ENCODE measurements at places on chromosomes 6 and 20.

GRCh38 chr6:125057392-125058246 is 95.4 kb downstream of the RNF217 start:
- DNase-seq: no peak

DNA sequence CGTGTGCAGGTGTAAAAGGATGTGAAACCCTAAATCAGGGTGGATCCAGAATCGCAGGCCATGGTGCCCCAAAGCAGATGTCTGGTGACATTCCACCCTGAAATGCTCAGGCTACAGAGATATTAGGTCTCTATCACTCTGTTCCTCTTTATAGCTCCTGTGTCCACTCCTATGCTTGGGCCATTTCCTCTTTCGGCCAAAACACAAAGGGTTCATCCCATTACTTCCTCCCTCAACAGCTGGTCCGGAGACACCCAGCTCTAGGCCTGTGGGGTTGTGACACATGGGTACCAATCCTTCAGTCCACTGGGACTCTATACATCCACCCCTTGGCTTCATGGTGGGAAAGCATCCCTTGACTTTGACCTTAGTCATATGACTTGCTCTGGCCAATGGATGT is 1.7 kb upstream of the SIGLEC1 start:
- no peak for DNase-seq

DNA sequence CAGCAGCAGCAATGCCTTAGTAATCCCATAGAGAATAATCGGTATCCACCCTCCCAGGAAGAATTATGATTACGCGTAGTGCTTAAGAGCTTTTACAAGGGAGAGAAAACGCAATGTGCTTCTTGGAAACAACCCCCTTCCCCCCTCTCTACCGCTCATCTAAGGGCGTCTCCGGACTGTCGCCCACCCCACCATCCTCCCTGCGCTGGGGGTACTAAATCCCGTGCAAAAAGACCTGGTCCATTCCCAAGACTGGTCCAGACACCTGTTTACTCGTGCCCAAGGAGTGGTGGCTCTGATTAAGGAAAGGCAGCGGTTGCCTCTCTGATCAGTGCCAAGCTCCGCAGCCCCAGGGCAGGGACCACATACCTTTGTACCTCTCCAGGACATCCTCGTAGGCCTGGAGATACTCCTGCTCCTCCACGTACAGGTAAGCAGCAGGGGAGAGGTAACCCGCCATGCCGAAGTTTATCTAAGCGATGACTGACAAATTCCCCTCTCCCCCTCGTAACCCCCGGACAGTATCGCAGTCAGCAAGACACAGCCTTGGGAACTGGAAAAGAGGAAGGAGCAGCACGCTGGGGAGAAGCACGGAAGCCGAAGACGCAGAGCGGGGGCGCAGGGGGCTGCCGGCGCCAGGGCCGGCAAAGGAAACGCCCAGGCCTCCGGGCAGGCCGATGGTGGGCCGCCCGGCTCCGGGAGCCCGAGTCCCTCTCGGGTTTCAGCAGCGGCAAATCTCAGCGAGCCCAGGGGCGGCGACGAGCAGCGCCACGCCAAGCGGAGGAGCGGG is 112.0 kb upstream of the BEND6 start:
- no peak for DNase-seq

GRCh38 chr6:13296536-13296997 is 31.8 kb downstream of the TBC1D7 start:
- DNase-seq: no peak

- no peak for DNase-seq
Observed at GRCh38 chr20:2871111-2871465, 2.2 kb upstream of the PTPRA start.

DNA sequence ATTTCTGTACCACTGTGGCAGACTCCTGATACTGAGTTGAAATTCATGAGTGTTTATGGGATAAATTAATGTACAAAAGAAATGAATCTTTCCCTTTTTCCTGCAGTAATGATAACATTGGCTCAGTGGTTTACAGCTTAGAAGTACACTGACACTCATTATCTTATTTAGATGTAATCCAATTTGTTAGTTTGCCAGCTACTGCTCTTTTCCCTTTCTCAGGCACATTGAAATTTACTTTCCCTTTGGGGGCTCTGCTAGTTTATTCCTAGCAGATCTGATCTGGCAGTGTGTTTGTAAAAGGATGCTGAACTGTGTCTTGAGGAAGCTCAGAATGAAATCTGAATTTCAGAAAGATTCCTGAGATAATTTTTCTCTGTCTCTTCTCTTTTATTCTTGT is 3.0 kb downstream of the CEP250 start:
- no peak for DNase-seq

- no peak for DNase-seq
Observed at GRCh38 chr6:29630315-29630714, 2.7 kb downstream of the GABBR1 start.

DNA sequence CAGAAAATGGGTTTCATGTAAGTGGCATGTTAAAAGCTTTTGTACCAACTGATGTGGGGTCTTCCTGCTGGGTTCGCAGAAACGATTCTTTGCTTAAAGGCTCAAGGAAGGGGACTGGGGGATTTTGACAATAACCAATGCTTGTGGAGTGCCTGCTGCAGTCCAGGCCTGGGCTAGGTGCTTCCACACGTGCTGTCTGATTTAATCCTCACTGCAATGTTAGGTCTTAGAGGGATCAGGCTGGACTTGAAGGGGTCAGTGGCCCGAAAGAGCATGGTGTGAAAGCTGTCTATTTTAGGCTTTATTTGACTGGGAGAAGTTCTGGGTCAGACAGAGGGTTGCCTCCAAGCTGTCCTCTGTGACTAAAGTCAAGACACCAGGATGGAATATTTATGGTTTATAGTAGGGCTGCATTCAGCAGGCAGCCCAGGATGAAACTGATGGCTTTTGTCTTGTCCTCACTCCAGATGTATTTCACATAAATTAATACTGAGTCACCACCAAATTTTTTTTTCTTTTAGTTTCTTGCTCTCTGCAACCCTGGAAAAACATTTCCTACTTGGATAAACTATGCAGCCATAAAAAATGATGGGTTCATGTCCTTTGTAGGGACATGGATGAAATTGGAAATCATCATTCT is 219.1 kb downstream of the ZMYND8 start:
- DNase-seq: no peak

DNA sequence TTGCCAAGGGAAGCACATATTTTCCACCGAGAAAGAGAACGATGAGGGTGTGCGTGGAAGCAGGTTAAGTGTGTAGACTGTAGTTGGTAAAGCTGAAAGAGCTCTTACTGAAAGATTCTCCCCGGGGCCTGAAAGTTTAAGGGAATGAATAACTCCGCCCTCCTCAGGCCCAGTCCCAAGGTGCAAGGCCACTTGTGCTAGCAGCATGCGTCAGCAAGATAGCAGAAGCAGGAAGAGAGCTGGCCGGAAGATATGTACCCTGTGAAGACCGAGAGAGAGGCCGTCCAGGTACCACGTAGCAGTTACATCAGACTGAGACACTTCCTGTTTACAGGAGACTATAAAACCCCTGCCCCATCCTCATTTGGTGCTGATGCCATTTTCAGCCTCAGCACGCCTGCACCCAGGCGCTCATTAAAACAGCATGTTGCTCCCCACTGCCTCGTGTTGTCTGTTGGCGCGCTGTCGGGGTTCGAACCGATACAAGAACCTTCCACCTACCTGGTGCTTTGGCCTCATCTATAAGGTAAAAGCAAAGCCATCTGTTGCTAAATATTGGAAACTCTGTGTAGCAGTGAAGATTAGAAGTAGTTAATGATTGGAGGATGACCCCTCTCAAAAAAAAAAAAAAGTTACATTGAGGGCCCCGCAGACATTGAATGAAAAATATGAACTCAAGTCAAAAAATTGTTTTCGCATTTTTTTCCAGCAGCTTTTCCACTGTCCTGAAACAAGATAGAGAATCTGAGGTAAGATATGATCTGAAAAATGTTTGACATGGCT is 18.6 kb upstream of the FAM135A start:
- no peak for DNase-seq

DNA sequence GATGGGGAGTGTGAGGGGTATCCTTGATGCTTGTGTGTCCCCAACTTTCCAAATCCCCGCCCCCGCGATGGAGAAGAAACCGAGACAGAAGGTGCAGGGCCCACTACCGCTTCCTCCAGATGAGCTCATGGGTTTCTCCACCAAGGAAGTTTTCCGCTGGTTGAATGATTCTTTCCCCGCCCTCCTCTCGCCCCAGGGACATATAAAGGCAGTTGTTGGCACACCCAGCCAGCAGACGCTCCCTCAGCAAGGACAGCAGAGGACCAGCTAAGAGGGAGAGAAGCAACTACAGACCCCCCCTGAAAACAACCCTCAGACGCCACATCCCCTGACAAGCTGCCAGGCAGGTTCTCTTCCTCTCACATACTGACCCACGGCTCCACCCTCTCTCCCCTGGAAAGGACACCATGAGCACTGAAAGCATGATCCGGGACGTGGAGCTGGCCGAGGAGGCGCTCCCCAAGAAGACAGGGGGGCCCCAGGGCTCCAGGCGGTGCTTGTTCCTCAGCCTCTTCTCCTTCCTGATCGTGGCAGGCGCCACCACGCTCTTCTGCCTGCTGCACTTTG is at the start of gene TNF:
TNF (plus strand) TSS at position 231 of the 567 bp plus-strand sequence; CDS start at position 408, 177 bp downstream.
- DNase-seq: no peak

DNA sequence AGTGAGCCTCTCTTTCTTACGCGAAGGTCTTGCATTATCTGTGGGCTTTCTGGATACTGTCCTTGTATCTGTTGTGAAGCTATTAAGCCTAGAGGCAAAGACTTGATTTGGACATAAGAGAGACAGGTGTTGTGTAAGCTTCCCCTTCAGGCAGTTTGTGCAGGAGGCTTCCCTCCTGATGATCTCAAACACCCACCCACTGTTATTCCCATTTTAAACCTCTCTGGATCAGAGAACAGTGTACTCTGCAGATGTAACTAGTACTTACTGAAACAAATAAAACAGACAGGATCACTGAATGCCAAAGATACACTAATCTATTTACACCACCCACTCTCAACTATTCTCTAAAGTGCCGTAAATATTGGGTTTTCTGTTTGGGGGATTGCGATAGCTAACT is 113.8 kb upstream of the RAB32 start:
- DNase-seq: no peak

DNA sequence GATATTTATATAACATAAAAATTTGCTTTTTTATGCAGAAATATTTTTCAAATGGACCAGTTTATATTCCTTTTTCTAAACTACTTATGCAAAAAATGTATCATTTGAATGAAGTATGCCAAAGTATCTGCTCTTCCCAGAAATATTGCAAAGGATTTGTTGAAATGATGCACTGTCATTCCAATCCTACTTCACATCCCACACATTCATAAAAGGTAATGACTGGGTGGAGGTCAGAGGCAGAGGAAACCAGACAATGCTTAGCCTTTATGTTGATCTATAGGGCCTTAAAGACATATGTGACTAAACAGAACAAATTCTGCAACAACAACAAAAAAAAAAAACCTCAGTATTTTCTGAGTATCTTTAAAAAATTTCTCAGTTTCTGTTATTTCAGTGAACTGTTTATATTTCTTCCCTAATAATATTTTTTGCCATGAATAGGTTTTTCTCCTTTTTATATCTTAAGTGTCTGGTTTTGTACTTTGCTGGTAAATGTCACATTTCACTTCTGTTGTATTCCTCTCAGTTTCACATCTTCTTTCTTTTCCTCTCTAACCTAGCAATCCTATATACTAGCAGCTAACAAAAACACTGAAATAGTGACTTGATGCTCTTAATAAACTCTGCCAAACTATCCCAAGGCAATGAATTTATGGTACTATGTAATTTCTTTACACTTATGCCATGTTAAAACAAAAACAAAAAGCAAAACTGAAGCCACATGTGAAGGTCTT is 374.1 kb downstream of the BCKDHB start:
- DNase-seq: no peak

DNA sequence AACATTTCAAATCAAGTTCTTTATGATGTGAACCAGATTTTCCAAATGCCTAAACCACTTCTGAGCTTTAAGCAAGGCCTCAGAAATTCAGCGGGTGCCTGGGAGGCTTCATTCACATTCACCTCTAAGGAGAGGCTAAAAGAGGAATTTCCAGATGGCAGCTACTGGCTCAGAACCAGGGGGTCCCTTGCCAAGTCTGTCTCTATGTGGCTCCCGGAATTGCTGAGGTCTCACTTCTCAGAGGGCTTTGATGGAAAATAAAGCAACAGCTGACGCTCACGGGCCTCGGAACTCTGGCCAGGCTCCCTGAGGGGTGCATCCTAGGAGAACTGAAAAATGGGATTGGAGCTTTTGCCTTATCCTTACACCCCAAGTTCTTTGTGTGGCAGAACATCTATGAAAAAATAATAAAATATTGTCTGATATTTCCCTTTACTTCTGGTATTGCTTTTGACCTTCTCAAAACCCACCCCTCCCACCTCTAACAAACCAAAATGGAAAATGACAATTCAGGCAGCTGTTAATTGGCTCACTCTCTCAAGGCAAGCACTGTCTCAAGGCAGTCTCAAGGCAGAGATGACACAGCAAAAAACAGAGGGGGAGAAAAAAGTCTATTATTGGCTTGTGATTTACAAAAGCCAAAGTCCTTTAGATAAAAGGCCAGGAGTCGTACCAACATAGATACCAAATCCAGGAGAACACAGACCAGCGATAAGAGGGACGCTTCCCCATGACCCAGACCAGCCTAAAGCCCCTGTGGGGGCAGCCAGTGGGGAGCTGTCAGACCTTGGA is 21.8 kb upstream of the LRRN4 start:
- DNase-seq: no peak

GRCh38 chr20:34363465-34364222 is 571 bp downstream of the ITCH start:
- no peak for DNase-seq

GRCh38 chr20:4625687-4626086 is 96.0 kb upstream of the PRND start:
- DNase-seq: no peak

GRCh38 chr6:138007014-138007472 is 100.2 kb downstream of the PERP start:
- DNase-seq: no peak

GRCh38 chr20:32140603-32141002 is 31.1 kb downstream of the TM9SF4 start:
- DNase-seq: no peak

DNA sequence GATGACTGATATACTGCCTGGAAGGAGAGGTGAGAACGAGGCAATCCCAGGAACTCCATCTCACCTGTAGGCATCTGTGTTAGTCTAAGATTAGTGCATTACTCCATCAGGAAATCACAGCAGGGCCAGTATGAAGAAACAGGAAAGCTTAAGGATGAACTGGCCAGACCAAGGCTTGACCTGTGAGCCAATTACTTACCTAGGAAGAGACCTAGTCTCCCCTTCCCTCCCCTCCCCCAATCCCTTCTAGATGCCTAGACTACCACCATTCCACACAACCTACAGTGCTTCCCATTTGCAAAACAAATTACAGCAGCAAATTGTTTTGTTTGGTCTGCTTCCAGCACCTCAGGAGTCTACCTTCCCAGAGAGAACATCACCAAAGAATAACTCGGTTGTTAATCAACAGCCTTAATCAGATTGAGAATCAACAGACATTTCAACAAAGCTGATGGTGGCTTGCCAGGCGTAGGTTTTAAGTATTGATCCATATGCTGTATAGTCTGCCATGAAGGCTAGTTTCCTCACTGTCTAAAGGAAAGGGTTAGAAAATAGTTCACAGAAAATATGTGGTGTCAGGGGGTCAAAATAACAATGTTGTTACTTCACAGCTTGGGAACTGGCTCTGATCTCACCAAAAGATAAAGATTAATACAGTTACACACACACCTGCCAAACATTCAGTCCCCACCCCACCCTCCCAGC is 10.1 kb downstream of the PKHD1 start:
- DNase-seq: no peak

GRCh38 chr20:60138256-60139220 is 180.3 kb downstream of the CDH26 start:
- DNase-seq: peak; percentile 10

- DNase-seq: no peak
Observed at GRCh38 chr6:37569317-37569716, 69.6 kb upstream of the CCDC167 start.

GRCh38 chr6:72022830-72023229 is 136.5 kb downstream of the RIMS1 start:
- no peak for DNase-seq

Data from activated naive CD4-positive, alpha-beta T cell (primary cell).